ENCODE measurements at places on chromosomes 4 and X. TPM values are rescaled to one million over a fixed set of nuclear protein-coding genes. Genes with fewer than 3 reads are reported as not detected.

The SPANXN3 gene
- not detected for total RNA-seq

The S100P gene
- not detected for total RNA-seq

- DNase-seq, result peak; percentile 26
Observed at GRCh38 chr4:149531861-149532260, 283.8 kb downstream of the IQCM start.

DNA sequence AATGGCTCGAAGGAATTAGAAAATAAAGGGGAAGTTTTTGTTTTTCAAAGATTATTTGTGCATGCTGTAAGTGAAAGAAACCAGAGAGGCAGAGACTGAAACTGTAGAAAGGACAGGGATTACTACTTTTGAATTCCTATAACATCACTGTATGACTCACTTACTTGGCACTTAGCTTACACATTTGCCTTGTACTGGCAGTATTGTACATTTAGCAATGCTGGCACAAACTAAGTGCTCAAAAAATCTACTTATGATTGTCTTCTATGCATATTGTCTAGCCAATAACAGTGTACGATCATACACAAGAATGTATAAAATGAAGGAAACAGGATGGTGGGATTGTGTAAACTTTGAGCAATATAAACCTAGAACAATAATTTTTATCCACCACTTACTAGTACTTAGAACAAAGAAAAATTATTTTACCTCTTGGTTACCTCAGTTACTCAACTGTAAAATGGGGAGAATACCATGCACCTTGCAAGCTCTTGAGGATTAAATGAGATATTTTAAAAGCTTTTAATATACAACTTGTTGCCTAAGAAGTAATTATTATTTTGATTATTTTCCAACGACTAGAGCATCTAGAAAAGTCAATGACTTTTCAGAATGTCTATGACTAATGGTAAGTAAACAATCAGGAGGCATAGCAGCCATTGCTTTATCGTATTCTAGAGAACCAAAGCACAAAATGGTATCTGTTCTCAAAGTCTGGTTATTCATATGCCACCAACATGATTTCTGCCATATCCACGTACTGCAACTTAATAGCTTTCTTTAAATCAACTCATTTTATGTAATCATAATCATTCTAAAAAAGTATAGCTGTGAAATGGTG is 4.7 kb downstream of the FAM120C start:
- DNase-seq, result peak; percentile 82

DNA sequence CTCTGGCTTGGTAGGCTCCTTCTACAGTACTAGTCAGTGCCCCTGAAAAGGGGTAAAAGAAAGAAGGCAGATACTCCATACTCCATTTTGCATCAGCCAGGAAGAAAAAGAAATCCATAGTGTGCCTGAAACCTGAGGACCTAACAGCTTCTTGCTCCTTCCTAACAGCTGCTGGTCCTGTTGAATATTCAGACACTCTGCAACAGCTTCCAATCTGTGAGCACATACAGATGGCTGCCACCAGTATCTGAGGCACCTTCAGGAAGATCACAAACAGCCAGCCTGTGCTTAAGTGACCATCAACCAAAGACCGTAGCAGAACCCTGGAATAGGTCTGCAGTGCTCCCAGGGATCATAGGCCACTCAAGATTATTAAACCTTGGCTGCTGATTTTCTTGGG is 4.3 kb downstream of the GIMD1 start:
- DNase-seq, result no peak

All from IMR-90 (cell line).